ENCODE measurements at places on chromosomes 2 and 18. TPM values are rescaled to one million over a fixed set of nuclear protein-coding genes. Genes with fewer than 3 reads are reported as not detected.

The DNAH6 gene
- total RNA-seq = under 0.01 TPM

The EGR4 gene
- total RNA-seq = not detected

GRCh38 chr2:69567909-69568300 lies 75.6 kb downstream of the AAK1 start:
- no peak overlapping the region for H3K4me3 ChIP-seq
- peaks cover 2% of the 10 kb centered on the region for H3K36me3 ChIP-seq
- DNase-seq = no peak
- no peaks in the 10 kb centered on the region for H3K27me3 ChIP-seq

- H3K36me3 ChIP-seq = no peaks in the 10 kb centered on the region
- H3K4me1 ChIP-seq = no peaks in the 10 kb centered on the region
Measured at GRCh38 chr2:24403832-24404212, 43.5 kb upstream of the ITSN2 start.

DNA sequence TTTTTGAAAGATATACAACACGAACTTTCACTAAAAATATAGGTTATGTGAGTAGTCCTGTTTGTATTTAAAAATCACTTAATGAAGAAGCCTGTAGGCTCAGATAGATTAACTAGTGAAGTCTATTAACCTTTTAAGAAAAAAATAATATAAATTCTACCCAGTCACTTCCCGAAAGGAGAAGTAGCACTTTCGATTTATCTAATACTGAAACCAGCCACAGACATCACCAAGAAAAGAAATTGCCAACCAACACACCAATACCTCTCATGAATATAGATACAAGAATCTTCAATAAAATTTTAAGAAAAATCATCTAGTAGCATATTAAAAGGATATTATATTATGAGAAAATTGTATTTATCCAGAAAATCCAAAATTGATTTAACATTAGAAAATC lies 160.5 kb downstream of the GALNT13 start:
- no peak for DNase-seq
- H3K27ac ChIP-seq = no peak overlapping the region
- no peak overlapping the region for H3K4me3 ChIP-seq
- H3K4me1 ChIP-seq = no peaks in the 10 kb centered on the region
- no peaks in the 10 kb centered on the region for H3K36me3 ChIP-seq
- no peaks in the 10 kb centered on the region for H3K27me3 ChIP-seq

Data from IMR-90 (cell line).